ENCODE measurements at places on chromosomes 1 and 21.

GRCh38 chr1:21537511-21537931 is 28.3 kb downstream of the ALPL start:
- DNase-seq, result no peak

DNA sequence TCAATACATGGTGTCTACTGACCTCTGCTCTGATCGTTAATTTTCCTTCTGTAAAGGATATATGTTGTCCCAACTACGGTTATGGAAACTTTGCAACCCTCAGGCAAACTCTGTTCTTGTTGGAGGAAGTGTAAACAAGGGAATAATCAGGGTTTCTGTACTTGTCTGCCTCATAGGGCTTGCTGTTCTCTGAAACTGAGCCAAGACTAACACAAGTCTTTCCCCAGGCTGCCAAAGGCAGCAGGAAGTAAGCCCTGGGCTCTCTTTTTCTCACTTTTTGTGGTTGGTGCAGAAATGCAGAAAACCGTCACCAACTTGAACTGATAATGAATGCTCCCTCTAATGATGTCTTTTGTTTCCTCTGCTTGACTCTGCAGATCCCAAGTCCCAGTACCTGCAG is 7.6 kb downstream of the CYP4X1 start:
- DNase-seq, result no peak

- no peak for DNase-seq
These were observed 42.9 kb downstream of the USP25 start for GRCh38 chr21:15772654-15773053.

- no peak for DNase-seq
These were observed 7.1 kb upstream of the CLDN19 start for GRCh38 chr1:42747125-42747524.

- no peak for DNase-seq
These were observed 41.6 kb upstream of the LRRC3 start for GRCh38 chr21:44413566-44414290.

DNA sequence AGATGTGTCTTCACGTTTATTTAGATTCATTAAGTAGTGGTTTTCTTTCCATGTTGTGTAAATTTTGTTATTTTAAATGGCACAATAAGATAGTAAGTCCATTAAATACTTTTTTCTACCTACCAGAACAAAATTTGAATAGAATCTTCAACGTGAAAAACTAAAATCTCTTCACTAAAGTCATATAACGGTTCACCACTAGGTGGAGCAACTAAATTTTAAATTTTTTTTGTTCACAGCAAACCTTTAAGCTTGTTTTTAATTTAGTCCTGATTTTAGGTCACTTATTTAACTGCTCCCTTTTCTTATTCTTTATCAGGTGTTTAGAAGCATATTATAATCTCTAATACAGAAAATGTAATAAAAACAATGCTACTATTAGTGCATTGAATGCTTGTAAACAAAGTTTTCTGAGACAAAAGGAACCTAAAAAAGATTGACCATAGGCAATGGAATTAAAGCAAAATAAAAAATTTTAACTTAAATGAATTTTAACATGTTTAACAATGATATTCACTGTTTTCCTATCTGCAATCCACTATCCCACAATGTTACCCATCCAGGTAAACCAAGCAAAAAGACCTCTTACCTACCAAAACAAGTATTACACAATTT is 28.3 kb upstream of the PKN2 start:
- DNase-seq, result no peak

GRCh38 chr21:45427331-45428271 is 22.6 kb downstream of the COL18A1 start:
- no peak for DNase-seq

DNA sequence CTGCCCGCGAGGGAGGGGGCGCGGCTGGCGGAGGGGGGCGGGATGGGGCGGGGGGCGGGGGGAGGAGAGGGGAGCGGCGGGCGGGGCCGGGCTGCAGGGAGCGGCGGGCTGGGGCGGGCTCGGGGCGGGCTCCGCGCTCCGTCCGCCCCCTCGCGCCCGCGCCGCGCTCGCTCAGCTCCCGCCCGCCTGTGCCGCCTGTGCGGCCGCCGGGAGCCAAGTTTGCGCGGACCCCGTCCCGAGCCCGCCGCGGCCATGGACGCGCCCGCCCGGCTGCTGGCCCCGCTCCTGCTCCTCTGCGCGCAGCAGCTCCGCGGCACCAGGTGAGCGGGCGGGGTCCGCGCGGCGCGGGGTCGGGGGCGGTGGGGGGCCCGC is at the start of gene GABRD:
Gene GABRD, plus strand, starts transcription at position 174 of the 372 bp plus-strand sequence. Its CDS starts 79 bp downstream, at position 253.
- DNase-seq, result no peak

GRCh38 chr1:229147072-229147471 is 123.8 kb upstream of the RAB4A start:
- no peak for DNase-seq

DNA sequence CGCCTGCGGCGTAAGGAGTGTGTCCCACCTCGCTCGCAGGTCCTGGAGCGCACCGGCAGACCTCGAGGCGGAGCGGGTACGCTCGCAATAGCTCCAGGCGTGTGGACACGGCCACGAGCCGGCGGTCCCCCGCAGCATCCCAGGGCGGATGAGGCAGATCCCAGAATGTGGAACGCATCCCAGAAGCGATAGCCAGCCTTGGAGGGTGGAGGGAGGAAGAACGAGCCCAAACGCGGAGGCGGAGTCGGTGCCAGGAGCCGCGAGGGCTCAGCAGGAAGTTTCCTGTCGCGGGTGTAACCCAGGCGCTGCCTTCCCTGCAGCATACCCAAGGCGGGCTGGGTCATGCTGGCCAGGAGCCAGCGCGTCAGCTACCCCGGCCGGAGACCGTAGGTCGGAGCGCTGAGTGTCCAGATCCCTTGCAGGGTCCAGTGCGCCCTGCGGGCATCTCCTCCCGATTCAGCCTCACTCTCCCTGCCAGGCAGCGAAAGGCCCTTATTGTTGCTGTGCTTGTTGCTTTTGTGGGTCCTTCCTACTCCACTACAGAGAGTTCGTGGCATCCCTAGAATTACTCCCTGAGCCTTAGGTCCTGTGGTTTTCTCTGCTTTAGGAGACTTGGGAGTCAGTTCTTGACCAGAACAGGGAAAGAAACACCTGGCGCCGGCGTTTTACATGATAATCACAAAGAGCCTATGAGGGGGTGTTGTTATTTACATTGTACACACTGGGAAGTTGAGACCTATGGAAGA is 27.7 kb downstream of the STYXL2 start:
- no peak for DNase-seq

DNA sequence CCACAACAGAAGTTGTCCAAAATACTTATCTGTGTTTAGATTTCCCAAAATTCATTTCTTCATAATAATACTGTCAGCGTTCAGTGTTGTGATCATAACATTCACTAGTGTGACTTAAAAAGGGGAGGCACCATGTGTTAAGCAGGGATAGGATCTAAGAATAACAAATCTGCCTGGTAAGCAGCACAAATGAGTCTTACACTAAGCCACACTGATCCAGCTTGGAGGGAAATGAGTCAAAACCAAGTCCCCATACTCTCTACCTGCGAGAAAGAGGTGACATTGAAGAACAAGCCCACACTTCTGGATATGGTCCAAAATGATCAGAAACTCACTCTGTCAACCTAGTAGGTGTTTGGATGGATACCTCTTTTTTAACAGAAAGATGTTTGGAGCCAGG is 145.5 kb downstream of the CRB1 start:
- DNase-seq, result no peak

- DNase-seq, result no peak
These were observed 7.0 kb downstream of the ENSA start for GRCh38 chr1:150622303-150622975.

GRCh38 chr1:232818040-232818439 is 12.8 kb downstream of the MAP10 start:
- DNase-seq, result no peak

DNA sequence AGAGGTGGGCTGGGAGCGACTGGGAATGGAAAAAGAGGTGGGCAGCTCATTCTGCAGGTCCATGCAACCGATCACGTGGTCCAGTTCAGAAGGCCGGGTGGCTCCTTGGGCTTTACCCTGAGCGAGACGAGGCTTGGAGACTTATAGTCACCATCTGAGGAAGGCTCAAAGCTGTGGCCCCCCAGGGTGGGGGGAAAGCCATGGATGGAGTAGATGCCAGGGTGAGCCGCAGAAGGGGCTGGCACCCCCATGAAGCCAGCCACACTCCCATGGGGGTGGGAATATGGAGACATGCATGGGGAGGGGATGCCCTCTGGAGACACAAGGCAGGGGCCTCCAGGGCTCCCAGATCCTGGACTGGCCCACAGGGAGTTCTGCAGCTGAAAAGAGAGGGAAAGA is 9.8 kb downstream of the ALX3 start:
- no peak for DNase-seq

- DNase-seq, result no peak
These were observed 5.4 kb downstream of the TNN start for GRCh38 chr1:175073061-175073460.
